ENCODE measurements at places on chromosomes 6 and 20.

DNA sequence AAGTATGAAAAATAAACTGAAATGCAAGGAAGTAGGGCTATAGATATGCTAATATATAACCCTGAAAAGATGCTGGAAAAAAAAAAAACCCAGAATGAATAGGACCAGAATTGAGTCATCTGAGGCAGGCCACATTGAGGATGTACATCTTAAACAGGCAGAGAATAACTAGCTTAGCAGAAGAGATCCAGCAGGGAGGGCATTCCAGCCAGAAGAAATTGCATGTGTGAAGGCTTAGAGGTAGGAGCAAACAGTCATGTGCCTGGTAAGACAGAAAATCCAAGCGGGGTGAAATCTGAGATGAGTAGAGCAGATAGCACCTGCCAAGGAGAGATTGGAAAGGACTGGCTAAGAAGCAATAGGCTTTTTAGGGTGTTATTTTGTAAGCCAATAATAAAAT, 2.6 kb downstream of the COL19A1 start:
- DNase-seq: no peak

- DNase-seq: no peak
Observed at GRCh38 chr20:3297079-3297378, 58.0 kb upstream of the SLC4A11 start.

DNA sequence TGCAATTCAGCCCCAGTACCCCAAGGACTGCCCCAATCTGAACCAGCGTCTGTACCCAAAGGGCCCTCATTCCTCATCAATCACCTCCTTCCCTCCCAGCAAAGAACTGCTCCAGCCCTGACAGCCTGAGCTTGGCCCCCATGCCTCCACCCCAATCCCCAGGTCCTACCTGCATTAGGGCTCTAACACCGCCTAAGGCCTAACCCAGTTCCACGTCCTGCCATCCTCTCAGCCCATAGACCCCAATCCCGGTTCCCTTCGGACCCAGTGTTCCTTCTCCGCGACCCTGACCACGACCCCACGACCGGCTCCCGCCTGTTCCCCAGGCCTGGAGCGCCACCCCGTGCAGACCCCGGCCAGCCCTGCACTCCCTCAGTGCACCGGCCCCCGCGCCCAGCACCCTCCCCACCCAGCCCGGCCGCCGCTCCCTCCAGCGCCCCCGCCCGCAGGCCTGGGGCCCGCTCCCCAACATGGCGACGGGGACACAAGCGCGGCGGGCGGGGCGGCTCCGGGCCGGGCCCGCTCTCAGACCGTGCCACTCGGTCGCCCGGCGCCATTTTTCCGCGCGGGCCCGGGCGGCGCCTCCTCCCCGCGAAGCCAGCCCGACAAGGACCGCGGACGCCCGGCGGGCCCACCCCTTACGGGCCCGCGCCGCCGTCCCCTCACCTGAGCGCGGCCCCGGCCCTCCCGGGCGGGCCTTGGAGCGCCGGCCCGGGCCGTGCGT, 483 bp downstream of the NCOA6 start:
- DNase-seq: peak; percentile 49

DNA sequence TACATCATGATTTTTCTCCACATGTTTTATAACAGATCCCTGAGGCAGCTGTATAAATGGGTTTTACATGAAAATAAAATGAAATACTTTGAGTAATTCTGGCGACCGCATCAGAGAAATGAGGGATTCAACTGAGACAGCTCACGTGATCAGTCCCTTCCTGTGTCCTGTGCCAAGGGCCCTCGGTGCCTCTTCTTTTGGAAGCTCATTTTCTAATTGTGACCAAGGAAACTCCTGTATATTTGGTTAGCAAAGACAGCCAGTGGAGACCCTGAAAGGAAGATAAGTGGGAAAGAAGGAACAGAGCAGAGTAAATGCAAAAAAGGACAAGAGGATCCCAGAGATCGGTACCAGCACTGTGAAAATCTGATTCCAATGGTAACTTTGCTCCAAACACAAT, 129.9 kb downstream of the FYN start:
- no peak for DNase-seq

DNA sequence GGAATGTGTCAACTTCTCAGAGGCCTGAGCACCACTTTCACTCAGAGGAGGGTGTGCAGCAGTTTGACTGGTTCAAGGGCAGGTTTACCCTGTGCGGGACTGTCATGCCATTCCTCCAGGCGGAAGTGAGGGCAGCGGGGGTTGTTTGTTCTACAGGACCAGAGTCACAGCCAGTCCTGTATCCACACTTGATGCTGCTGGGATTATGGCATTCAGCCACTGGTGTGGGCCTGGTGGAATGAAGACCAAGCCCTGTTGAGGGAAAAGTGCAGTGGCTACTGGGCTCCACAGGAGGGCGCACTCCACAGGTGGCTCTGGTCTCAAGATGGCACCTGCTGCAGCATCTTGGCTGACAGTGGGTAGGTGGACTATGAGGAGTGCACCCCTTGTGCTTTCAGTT, 14.8 kb downstream of the SEMG2 start:
- DNase-seq: no peak

GRCh38 chr6:109901976-109902375, 76.1 kb upstream of the GPR6 start:
- no peak for DNase-seq

DNA sequence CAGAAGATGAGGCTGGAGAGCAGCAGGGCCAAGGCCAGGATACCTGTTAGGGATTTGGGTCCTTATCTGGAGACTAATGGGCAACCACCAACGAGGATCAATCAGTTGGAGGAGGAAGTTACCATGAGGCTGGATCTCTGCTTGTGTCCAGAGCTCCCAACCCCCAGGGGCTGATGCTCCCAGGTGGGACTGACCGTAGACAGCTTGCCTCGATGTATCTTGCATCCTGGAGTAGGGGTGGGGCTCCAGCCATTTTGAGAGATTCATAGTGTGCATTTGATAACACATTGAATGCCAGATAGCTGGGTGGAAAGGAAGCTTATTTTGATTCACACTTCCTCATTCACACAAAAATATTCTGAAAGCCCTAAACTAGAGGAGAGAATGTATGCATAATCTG, 4.6 kb upstream of the RFPL4B start:
- no peak for DNase-seq

DNA sequence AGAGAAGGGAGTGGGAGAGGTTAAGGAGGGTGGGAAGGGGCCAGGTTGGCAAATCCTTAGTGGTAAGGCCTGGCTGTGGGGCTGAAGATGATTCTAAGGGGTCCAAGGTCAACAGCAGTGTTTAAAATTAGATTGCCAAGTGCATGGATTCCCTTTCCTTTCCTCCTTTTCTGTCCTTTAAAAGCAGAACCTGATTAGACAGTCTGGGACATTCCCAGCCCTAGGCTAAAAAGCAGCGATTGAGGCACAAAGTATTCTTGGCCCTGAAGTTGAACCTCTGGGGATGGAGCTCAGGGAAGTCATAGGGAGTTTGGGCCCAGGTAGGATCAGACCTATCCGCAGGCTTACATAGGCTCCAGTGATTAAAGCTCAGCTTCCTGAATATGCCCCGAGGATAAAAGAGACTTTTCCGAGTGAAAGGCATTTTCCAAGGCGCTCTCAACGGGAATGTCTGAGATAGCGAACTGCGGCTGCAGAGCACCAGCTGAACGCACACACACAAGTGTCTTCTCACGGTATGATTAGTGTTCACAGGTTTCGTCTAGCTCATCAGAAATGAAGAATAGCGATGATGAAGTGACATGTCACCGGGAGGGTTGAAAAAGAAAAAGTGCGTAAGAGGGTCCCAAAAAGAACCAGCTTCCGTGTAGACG, 787 bp upstream of the CARMIL1 start:
- no peak for DNase-seq

DNA sequence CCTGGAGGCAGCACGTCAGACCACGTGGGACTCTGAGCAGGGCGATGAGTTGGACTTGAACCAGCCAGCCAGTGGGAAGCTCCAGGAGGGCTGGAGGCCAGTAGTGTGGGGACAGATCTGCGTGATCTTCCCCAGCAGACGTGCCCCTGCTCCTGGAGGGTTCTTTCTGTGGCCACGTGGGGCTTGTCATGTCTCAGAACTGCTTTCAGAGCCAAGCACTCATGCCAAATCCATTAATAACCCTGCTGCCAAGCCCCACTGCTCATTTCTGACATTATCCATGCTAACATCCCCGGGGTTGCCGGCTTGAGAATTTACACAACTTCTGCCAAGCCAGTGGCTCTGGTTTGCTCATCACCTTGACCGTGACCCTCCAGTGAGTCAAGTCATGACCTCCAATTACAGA, 38.3 kb downstream of the SIRPA start:
- no peak for DNase-seq

GRCh38 chr6:148713921-148714320, 32.9 kb upstream of the UST start:
- DNase-seq: no peak

GRCh38 chr6:22737331-22737730, 168.0 kb downstream of the HDGFL1 start:
- DNase-seq: no peak

DNA sequence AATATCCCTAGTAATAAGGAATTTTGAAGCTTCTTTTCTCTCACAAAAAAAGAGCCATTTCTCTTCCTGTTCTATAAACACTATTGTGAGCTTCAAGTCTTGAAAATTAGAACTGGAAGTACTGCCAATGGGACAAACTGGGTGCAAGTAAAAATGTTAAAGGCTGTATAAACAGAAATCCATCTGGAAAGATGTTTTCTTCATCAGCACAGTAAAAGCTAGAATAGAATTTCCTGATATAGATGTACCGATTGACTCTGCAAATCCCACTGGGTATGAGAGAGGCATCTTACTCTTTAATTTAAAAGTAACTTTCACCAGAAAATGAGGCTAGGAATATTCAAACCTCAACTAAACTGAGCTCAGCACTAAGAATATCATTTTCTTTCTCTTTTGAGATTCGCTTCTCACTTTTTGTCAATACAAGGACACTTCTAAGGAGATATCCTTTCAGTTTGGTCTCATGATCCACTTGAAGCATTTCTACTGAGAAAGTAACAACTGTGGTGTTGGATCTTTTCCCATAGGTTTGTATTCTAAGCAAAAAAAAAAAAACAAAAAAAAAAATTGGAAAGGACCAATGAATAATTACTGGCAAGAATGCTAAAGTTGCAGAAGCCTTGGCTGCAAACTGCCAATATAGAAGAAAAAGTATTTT, 169.0 kb upstream of the PRDM1 start:
- DNase-seq: no peak

GRCh38 chr20:51688600-51689244, 79.5 kb downstream of the ATP9A start:
- DNase-seq: no peak

- peak; percentile 35 for DNase-seq
Observed at GRCh38 chr20:62921119-62921687, 5.1 kb downstream of the DIDO1 start.

DNA sequence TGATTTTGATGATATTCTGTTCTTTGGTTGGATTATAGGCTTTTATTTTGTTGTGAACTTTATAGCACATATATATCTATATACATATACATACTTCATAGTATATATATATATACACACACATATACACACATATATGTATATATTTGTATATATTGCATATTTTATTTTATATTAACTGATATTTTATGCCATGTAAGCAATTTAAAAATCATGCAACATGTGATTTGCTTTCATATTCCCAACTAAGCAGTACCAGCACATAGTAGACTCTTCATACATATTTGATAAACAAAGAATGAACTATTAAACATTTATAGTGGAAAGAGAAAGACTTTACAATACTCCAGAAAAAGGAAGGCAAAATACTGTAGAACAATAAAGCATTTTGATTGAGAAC, 679.2 kb downstream of the TENT5A start:
- DNase-seq: no peak

- no peak for DNase-seq
Observed at GRCh38 chr6:88538130-88538706, 372.1 kb upstream of the CNR1 start.

GRCh38 chr20:48951646-48952045, 30.1 kb downstream of the ARFGEF2 start:
- DNase-seq: no peak

DNA sequence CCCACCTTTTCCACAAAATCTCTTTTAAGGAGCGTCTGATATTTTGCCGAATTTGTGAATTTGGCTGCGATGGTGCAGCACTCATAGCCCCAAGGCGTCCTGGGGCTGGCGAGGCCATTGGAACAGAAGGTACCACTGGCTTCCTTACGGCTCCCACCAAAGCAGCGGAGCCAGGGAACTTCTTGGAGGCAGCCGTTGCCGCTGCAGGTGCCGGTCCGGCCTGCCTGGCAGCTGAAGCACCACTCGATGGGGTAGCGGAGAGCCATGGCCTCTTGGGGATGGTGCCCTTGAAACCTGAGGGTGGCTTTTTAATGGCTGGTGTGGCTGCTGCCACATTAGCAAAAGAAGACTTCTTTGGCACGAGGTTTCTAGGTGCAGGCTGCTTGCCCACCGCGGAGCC, 29.8 kb downstream of the DIDO1 start:
- DNase-seq: no peak

GRCh38 chr6:91198588-91199255, 611.9 kb upstream of the MAP3K7 start:
- no peak for DNase-seq

DNA sequence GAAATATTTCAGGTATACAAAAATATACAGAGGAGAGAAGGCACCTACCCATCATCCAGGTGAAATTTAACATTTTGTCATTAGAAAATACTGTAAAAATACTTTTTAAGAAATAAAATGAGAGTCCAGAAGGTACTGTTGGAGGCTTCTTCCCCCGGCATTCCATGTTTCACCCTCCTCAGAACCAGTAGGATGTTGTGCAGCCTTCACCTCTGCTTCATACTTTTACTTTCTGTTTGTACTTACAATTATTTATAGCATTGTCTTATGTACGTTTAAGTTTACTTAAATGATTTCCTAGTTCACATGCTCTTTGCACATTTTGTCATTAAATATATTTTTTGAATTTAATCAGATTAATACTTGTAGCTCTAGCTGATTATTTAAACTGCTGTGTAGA, 30.9 kb downstream of the TMEM200A start:
- DNase-seq: no peak

GRCh38 chr20:57440678-57441509, 49.7 kb downstream of the RBM38 start:
- DNase-seq: no peak

GRCh38 chr6:165135889-165136288, 173.5 kb downstream of the C6orf118 start:
- DNase-seq: no peak

DNA sequence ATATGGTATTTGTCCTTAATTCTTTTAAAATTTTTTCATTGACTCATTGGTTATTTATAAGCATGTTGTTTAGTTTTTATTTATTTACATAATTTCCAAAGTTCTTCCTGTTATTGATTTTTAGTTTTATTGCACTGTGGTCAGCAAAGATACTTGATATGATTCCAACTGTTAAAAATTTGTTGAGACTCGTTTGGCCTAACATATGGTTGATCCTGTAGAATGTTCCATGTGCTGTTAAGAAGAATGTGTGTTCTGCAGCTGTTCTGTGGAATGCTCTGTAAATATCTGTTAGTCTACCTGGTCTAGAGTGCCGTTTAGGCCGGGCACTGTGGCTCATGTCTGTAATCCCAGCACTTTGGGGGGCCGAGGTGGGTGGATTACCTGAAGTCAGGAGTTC, 197.7 kb downstream of the CD109 start:
- no peak for DNase-seq

- no peak for DNase-seq
Observed at GRCh38 chr20:51331481-51331880, 211.0 kb downstream of the NFATC2 start.
